Activated CD4-positive, alpha-beta T cell treated with anti-CD3 and anti-CD28 coated beads, Interleukin-10, Interleukin-2, amounts not matched to agents 100 ng/mL and 50 ng/mL, durations not matched to agents 16 hours and 8 hours (primary cell): ENCODE measurements at places on chromosomes 5 and 9.

DNA sequence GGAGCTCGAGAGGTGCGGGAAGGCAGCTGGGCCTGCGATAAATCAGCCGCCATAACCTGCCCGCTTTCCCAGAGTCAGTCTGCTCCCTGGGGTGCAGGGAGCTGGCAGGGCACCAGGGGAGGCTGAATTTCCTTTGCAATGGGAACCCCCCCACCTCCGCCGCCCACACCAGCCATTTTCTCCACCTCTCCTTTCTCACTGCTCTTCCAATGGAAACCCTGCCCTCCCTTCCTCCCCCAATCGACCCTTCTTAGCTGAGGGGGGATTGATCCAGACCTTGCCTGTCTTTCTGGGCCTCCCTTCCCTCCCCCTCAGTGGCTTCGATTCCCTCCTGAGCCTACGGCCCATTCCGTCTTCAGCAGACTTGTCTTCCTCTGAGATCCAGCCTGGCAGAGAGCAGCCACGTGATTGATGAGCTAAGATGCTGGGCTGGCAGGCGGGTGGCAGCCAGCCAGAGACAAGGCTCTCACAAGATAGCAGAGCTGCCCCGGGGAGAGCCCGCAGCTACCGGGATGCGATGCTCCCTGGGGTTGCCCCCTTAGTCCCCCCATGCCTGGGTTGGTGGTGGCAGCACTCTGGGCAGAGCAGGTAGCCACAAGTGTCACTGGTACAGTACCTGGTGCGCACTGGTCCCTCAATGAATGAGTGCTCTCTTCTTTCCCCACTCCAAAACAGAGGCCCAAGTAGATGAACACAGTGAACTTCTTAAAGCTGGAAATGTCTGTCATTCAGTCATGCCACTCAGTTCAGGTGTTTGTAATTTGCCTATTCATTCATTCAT lies 53.7 kb upstream of the FABP6 start:
- DNase-seq: no peak

GRCh38 chr5:60482301-60482700 lies 217.7 kb downstream of the DEPDC1B start:
- no peak for DNase-seq

DNA sequence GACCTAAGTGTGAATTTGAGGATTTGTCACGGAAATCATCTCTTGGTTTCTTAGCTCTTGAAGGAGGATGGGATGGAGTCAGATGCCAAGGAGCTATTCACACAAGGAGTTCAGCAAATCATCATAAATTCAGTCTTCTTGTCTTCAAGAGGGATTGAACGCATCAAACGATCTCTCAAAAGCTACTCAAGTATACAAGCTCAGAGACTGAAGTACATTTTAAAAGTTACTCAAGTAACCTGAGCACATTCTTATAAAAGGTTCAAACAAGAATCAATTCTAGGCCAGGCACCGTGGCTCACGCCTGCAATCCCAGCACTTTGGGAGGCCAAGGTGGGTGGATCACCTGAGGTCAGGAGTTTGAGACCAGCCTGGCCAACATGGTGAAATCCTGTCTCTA lies 21.1 kb upstream of the GOLPH3 start:
- DNase-seq: no peak

DNA sequence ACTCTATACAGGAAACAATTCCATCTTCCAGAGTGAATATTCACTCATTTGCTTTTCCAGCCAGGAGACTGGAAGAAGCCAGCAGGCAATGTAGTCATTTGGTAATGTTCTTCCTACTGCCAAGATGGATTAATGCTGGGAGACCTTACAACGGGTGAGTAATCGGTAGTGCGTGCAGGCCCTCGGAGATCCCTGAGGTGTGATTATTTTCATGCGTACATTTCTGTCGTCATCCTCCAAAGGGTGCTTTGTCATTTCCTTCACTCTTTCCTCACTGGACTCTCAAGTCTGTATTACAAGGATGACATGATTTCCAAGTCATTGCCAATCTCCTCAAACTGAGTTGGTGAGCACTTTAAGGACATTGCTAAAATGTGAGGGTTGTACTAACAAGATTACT lies 263.5 kb downstream of the CWC27 start:
- no peak for DNase-seq

DNA sequence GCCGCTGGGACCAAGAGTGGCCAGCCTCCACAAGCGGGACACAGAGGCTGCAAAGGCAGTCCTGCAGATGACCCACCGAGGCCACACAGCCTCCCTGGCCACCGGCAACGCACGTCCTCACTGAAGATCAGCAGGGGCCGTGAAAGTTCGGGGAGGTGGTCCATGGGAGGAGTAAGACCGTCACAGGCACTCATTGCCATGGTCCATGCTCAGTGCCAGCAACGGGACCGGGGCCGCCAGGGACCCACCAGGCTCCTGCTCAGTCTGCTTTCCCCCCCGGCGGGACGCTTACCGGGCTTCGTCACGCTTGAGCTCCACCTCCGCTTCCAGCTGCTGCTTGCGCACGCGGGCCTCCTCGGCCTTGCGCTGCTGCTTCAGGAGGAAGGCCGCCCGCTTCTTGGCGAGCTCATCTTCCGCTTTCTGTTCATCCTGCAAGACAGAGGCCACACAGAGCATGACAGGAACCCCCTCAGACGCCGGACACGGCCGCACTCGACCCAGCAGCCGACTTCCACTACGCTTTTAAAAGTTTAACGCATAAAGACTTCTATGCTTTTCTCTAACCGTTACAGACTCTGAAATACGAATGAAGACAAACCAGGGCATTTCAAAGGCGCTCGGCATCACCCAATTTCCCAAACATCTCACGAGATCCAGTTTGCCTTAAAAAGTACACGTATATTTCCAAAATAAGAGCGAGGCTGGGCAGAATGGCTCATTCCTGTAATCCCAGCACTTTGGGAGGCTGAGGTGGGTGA lies 88.4 kb downstream of the CAMSAP1 start:
- DNase-seq: no peak

DNA sequence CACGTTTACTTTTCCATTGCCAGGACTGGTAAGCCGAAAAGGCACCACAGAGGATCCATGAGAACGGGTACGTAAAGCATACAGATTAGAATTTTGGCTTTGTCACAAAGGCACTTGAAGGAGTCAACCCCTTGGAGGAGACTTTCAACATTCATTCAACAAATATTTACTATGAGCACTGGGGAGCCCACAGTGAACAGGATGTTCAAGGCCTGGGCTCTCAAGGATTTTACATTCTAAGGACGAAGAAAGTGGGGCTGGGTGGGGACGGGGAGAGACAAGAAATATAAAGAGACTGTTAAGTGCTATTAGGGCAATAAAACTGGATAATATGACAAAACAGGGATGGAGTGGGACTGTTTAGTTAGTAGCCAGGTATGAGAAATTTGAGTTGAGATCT lies 66.0 kb downstream of the KLF4 start:
- no peak for DNase-seq

DNA sequence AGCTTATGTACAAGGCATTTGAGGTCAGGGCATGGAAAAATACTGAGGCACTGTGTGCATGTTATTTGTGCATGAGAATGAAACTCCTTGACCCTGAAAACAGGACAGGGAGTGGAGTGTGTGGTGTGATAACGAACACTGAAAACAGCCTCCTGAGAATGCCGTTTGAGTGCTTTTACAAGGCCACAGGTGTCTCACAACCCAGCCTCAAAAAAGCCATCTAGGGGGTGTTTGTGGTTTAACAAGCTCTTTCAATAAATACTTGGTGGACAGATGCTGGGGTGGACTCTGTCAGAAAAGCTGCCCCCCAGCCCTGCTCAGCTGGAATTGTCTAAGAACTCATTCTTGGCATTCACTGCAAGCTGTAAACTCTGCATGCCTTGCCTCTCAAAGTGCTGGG lies 94.0 kb upstream of the SLC25A48 start:
- DNase-seq: no peak

- DNase-seq: no peak
Observed at GRCh38 chr5:168332042-168332441, 40.6 kb downstream of the WWC1 start.

- DNase-seq: no peak
Observed at GRCh38 chr5:52896534-52897237, 92.5 kb upstream of the ITGA2 start.

DNA sequence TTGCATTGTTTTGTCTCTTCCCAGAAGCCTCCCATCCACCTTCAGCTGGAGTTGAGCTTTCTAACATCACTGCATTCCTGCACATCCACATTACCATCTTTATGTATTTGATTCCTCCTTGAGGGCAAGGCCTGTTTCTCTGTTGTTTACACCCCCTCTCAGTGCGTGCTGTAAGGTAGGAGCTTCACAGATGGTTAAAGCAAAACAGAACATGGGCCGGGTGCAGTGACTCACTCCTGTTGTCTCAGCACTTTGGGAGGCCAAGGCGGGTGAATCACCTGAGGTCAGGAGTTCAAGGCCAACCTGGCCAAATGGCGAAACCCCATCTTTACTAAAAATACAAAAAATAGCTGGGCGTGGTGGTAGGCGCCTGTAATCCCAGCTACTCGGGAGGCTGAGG lies 110.9 kb downstream of the KCNIP1 start:
- no peak for DNase-seq

DNA sequence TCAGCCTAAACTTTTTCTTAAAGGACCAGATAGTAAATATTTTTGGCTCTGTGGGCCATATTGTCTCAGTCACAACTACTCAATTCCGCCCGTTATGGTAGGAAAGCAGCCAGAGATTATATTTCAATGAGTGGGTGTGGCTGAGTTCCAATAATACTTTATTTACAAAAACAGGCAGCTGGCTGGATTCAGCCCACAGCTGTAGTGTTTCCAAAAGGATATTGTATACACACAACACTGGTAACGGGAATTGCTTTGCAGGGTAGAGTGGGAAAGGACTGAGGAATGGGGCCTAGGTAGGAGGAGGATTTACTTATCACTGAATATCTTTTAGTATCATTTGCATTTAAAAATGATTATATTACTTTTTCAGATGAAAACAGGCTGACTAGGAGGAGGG lies 21.0 kb downstream of the GCNT4 start:
- no peak for DNase-seq

GRCh38 chr9:91362051-91362611 lies 413 bp upstream of the AUH start:
- DNase-seq: no peak
